Stimulated activated naive CD8-positive, alpha-beta T cell treated with anti-CD3 and anti-CD28 coated beads, Interleukin-15, amount 100 ng/mL, for 72 hours (primary cell): ENCODE measurements at places on chromosomes 16 and 17.

GRCh38 chr16:84378099-84378498 lies 9.8 kb downstream of the ATP2C2 start:
- DNase-seq, result no peak

DNA sequence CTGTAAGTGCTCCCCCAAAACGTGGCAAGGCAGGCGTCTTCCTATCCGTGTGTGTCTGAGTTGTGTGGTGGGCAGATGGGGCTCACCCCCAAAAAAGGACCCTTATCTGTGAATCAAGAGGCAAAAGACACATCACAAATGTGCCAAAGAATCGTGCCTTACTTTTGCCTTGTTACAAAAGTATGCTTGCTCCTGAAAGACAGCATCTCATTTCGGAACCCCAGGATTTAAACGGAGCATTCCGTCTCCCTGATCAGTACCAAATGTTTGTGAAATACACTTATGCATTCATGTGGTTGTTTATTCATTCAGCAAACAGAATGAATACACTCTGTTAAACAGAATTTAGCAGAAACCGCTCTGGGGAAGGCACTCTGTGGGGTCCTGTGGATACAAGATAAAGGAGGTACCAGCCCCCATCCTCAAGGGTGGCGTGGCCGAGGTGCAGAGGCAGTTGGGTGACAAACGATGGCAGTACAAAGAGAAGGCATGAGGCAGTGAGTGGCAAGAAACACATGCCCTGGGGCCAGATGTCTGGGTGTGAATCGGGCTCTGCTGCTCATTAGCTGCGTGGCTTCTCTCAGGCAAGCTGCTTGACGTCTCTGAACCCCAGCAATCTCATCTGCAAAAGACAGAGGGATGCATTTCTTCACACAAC lies 654 bp downstream of the WFDC1 start:
- no peak for DNase-seq

DNA sequence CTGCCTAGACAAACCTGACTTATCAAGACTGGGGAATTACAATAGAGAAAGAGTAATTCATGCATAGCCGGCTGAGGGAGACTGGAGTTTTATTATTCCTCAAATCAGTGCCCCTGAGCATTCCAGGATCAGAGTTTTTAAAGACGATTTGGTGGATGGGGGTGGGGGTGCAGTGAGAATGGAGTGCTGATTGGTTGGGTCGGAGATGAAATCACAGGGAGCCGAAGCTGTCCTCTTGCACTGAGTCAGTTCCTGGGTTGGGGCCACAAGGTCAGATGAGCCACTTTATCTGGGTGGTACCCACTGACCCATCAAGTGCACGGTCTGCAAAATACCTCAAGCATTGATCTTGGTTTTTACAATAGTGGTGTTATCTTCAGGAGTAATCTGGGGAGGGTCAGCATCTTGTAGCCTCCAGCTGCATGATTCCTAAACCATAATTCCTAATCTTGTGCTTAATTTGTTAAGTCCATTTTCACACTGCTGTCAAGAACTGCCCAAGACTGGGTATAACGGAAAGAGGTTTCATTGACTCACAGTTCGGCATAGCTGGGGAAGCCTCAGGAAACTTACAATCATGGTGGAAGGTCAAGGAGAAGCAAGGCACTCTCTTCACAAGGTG lies 69.6 kb downstream of the MARF1 start:
- DNase-seq, result no peak

GRCh38 chr17:8192070-8192815 lies 2.3 kb upstream of the BORCS6 start:
- peak; percentile 77 for DNase-seq

GRCh38 chr17:76523084-76524037 lies 14.1 kb downstream of the CYGB start:
- peak; percentile 82 for DNase-seq

DNA sequence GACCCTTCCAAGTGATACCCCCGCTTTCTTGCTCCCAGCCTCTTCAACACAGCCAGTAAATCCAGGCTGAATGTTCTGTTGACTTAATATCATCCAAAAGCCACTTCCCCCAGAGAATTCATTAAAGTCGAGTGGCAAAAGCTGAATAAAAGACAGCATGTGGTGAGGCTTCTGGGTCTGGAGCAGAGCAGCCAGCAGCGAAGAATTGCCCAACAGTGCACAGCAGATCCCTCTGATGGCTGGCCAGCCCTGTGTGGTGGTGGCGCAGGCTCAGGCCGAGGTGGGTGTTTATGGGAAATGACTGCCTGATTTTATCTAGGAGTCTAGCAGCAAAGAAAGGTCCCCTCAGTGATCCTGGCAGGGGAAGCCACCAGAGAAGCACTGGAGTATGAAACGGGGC lies 30.3 kb upstream of the RCVRN start:
- DNase-seq, result no peak

DNA sequence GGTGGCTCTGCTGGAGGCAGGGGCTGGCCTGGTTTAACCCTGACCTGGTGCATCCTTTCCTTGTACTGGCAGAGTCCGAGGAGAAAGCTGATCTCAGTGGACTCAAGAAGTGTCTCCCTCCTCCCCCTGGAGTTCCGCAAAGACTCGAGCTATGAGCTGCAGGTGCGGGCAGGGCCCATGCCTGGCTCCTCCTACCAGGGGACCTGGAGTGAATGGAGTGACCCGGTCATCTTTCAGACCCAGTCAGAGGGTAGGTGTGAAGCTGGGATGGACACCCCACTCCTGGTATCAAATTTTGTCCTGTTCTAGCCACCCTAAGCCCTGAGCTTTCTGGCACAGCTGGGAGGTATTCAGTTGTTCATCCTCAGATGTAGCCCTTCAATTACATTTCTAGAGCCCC lies 42.5 kb downstream of the IL21R start:
- no peak for DNase-seq

DNA sequence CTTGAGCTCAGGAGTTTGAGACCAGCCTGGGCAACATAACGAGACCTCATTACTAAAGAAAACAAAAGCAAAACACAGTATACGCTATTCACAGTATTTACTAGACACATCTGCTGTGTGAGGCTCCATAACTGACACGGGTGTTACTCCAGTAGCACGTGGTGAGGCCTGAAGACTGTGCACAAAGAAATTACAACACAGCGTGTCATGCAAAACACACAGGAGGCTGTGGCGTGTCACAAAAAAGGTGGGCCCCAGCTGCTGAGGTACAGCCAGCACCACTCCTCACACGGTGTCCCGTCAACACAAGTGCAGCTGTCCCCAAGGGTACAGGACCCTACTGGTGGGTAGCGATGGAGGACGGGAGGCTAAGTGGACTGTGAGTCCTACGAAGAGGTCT lies 2.7 kb downstream of the CYBC1 start:
- DNase-seq, result no peak

GRCh38 chr16:58348986-58349385 lies 43.3 kb upstream of the GINS3 start:
- no peak for DNase-seq

- DNase-seq, result no peak
These were observed 42.3 kb upstream of the NKD1 start for GRCh38 chr16:50505714-50506542.

DNA sequence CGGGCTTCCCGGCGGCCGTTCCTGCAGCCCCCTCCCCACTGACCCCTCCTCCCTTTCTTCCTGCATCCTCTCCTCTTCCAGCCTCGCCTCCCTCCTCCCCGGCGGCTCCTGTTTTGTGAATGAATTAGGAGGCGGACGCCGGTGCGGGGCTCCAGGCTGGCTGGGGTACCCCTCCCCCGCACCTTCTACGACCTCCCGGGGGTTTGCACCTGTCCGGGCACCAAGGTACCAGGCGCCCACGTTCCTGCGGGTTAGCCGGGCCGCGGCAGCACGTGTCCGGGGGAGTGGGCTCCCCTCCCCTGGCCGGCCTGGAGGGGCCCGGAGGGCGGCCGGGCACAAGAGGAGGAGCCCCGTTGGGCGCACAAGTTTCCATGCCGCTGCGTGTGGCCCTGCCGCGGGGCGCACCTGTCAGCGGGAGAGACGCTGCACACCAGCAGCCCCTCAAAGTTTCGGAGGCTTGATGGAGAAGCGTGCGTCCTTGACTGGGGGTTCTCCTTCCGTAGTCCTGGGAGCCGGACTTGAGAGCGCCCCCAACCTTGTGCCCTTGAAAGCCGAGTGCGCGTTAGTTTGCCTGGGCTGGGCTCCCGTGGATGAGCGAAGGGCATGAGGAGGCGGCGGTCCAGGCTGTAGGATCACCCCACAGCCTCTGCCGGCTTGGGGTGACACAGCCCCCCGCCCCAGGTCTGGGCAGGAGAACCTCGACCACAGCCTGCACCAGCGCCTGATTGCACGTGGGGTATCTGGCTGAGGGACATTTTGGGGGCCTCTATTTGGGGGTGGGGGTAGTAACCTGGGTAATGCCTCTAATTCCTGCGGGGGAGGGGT lies 1.2 kb downstream of the HAS3 start:
- DNase-seq, result no peak

DNA sequence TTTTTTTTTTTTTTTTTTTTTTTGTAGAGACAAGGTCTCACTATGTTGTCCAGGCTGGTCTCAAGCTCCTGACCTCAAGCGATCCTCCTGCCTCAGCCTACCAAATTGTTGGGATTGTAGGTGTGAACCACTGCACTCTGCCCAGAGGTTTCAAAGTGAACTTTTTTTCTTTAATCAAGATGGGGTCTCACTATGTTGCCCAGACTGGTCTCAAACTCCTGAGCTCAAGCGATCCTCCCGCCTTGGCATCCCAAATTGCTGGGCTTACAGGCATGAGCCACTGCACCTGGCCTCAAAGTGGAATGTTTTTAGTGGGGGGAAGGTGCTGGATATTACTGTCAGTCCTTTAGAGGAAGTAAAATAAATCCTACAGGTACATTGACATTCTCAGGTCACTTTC lies 12.0 kb upstream of the CEP20 start:
- DNase-seq, result no peak

DNA sequence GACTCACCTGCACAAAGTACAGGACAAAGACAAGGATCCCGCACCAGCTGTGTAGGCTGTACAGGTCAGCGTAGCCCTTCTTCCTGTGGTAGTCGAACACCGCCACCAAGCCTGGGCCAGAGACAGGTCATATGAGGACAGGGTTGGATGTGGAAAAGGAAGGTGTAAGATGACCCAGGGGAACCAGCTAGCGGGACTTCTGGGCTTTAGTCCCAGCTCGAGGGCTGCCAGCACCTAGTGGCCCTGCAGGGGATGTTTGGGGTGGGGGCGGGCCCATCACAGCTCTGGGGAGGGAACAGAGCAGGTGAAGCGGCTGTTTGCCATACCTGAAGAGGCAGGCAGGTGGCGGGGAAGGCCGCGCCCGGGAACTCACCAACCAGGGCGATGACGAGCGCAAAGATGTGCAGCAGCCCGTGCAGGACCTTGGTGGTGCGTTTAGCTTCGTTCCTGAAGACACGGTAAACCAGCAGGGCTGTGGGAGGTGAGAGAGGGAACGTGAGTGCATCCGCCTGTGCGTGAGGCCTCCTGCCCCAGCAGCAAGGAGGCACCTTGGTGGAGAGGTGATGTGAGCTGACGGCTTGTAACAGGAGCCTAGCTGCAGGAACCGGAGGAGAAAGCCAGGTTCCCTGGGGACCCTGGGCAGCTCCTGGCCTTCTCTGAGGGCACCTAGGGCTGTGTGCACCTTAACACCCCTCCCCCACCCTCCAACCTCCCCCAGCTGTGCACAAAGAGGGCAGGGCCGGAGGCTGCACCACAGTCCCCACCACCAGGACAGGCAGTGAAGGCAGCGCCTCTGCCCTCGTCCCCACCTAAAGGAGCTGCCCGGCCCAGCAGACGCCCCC lies 10.2 kb downstream of the CYB561 start:
- no peak for DNase-seq
